ENCODE measurements at places on chromosomes 2 and 18.

- DNase-seq = peak; percentile 92
Measured at GRCh38 chr2:69253611-69254301, 133.3 kb downstream of the GFPT1 start.

DNA sequence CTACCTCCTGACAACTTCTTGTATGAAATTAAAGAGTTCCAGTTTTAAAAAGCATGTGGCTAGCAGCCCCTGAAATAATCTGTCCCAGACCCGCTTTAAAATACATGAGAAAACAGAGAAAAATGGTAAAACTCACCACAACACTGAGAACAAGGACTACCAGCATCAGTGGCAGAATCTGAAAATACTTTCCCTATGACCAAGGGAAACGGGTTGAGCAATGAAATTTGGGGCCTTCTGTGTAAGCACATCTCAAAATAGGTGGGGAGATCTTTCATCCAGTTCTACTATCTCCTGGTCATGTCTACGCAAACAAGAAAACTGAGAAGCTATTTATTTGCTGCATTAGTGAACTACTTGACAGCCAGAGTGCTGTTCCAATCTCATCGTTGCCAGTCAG, 172.3 kb downstream of the LNPK start:
- no peak for DNase-seq

DNA sequence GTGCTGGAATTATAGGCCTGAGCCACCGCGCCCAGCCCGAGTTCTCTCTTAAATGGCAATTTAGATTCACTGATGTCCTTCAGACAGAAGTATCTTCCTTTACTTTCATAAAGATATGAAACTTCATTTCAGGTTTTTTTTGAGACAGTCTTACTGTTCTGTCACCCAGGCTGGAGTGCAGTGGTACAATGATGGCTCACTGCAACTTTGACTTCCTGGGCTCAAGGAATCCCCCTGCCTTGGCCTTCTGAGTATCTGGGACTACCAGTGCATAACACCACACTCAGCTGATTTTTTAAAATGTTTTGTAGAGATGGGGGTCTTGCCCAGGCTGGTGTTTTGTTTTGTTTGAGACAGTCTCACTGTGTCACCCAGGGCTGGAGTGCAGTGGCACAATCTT, 13.2 kb downstream of the ITGB1BP1 start:
- no peak for DNase-seq

DNA sequence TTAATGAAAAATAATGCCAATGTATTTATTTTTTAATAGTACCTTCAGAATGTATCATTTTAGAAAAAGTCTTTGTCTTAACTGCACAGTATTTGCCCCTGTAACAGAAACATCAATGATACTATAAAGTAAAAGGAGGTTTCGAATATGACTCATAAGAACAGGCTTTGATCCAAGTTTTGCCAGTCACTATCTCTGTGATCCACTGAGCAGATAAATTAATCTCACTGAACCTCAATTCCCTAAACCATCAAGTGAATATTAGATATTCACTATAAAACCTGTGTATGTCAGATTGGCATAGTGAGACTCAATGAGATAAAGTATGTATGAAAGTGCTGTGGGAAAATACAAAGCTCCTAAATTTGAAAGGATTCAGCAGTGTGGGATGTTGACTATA, 292.1 kb downstream of the EXOC6B start:
- DNase-seq = no peak

DNA sequence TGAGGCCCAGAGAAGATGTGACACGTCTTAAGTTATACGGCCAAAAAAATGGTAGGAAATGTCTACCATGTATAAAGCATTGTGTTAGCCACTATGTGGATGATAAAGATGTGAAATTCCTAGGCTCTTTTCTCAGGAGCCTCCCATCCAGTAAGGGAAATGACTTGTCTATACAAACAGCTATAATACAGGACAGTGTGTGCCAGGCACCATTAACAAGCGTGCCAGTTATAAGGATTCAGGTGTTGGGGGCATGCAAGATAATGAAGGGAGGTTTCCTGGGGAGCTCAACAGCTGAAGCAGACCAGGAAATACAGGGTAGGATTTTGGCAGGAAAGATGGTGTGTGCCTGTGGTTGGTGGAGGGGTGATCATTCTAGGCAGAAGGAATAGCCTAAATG, 37.6 kb downstream of the ALPK2 start:
- DNase-seq = no peak

- no peak for DNase-seq
Measured at GRCh38 chr2:60728855-60729254, 27.2 kb upstream of the PAPOLG start.

DNA sequence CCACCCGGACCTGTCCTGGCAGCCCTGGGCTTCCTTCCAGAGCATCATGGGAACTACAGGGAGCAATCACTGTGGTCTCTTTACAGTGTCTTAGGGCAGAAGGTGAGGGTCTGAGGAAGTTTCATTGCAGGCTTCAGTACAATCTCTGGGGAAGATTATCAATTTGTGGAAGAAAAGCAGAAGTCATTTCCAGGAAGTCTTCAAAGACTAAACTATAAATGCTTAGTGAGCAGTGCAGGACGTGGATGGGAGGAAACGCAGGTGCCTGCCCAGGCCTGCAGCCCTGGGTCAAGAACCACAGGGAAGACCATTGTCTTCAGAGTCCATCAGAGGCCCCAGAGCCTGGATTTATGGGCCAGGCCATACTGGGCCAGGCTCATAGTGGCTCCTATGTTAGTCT, 54.3 kb downstream of the INO80C start:
- no peak for DNase-seq

DNA sequence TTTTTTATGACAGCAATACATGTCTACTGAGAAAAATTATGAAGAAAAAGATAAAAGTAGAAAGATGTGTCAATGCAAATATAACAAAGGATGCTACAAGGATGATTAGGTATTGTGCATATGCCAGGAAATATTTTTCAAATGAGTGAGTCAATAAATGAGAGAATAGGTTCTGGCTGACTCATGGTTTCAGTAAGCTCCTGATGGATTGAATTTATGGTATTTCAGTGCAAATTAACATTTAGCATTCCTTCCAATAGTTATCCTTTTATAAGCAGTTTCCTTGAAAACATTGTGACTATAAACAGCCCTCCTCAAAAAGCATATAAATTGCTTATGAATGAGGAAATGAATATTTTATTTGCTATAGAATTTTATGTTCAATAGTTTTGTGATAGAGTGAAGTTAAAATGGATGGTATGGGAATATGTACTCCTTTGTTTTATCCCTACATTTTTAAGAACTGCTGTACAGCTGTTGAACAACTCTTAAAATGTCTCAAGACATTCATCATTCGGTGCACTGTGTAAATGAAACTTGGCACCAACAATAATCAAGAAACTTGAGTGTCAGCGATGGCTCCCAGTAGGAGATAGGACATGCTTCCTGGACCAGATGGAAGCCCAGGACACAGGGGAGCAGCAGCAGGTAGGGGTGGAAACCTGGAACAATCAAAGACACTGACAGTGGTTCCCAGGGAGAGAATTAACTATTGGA, 144.7 kb downstream of the PMAIP1 start:
- peak; percentile 34 for DNase-seq

DNA sequence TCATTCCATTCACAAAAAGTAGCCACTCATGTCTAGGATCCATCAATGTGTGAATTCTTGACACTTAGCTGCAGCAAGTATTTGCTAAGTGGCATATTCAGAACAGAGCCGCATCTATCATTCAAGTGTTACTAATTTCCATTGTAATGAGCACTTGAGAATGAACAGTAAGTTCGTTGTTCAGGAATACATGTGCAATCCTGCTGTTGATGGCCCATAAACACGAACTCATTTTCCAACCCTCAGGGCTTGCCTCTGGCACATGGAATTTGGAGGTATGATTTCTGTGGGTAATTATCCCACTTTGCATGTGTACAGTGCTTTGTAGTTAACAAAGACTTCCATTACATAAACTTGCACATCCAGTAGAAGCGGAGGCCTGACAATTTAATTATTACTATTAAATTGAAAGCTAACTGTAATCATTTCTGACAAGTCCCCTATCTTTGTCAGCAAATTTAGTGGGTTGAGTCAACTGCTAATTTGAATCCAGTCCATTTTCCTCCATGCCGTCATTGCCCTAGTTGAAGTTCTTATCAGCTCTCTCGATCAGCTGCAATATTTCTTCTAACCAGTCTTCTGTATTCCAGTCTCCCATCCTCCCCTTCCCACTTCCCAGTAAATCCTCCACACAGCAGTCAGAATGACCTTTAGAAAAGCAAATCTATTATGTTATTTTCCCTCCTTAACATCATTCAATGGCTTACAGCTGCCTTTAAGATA, 116.0 kb upstream of the AQP4 start:
- DNase-seq = peak; percentile 41

DNA sequence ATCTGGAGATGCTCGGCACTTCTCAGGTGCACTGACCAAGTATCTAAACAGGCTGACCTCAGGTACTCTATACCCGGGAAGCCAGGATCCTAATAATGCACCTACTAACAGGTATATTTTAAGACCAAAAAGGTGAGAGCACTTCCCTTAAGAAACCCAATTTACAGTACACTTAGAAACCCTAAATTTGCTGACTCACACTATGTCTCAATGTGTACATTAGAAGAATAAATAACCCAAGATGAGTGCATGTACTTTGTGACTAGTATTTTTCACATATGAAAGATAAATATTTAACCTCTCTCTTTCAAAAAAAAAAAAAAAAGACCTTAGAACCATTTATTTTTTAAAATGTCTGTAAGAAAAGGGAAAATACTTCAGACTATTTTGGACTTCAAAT, 118.8 kb downstream of the ZNF516 start:
- no peak for DNase-seq

DNA sequence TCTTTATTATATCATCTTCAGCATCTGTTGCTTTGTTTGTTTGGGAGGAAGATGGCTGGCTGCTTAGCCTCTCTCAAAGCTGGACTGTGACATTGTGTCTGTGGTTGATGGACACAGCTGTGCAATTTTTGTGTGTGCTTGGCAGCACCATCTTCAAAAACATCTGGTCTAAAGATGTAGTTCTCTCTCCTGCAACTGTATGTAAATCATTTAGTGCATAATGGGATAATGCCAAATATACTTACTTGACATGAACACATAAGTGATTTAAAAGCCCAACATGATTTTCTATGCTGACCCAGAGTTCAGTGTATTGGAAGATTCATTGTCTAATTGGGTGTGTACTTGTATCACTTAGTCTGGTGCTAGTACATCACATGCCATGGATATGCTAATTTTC, 112.2 kb downstream of the MAP4K4 start:
- no peak for DNase-seq

GRCh38 chr2:70944111-70944690, 8.5 kb downstream of the ATP6V1B1 start:
- no peak for DNase-seq

DNA sequence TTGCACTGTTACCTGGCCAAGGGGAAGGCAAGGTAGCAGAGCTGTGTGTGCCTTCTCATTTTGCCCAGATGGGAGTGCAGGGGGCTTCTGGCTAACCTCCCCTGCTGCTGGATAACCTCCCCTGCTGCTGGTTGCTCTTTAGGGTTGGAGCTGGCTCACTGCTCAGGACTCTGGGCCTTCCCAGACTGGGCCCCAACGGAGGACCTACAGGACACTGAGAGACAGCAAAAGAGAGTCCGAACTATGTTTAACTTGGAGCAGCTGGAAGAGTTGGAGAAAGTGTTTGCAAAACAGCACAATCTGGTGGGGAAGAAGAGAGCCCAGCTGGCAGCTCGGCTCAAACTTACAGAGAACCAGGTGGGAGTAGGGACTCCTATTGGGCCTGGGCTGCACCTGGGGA, 5.8 kb upstream of the SMYD5 start:
- DNase-seq = no peak

DNA sequence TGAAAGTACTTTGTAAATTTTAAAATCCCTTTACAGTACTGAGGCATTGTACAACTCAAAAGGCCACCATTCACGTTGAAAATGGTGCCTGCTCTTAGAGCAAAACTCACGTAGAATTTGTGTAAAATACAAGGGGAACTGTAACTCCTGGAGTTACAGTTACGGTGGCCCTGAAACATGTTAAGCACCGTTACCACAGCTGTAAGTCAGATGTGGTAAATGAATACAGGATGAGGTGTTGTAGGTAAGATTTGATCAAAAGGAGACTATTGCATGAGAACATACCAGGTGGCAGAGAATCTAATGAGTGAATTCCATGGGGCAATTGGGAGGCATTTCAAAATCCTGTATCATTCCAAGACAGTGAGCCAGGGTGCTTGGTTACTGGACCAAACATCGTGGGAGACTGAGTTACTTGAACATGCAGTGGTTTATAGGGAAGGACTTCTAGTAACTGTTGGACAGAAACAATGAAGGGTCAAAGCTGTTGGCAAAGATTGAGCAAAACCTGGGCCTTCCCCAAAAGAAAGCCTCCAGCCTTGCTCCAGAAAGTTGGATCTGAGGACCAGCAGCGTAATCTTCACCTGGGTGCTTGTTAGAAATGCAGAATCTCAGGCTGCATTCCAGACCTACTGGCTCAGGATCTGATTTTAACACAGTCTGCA, 535.8 kb upstream of the POU3F3 start:
- DNase-seq = no peak

- no peak for DNase-seq
Measured at GRCh38 chr18:28208712-28209265, 31.9 kb upstream of the CDH2 start.

DNA sequence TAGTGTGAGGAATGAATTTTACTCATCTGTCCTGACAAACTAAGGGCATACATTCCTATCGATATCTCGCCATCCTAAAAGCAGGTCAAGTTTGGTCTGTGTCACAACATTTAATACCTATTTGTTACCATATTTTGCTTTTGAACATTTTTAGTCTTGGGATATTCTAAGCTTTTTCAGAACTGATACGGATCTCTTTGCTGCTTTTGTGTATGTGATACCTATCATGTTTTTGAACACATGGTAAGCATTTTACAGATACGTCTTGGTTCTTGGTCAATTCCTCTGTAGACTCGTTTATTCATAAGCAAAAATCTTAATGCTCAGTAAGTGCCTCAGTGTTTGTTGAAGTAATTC, 592 bp downstream of the ZNF397 start:
- DNase-seq = peak; percentile 33

- DNase-seq = no peak
Measured at GRCh38 chr2:71004857-71005256, 10.2 kb upstream of the TEX261 start.
